ENCODE measurements at places on chromosomes 5 and 9.

DNA sequence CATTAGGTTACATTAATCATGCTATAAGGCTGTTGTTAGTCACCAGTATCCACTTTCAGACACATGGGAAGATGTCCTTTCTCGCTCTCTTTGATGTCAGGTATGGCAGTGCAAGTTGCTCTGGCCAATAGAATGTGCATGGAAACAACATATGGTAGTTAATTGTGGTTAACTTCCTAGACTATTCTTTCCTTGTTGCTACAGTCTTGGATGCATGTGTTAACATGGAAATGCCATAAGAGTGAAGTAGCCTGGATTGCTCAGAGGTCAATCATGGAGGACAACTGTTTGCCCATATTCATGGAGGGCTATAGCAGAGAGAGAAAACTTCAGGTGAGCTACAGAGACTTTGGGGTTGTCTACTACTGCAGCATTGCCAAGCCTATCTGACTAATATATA is 245.8 kb upstream of the GAS1 start:
- no peak for DNase-seq

DNA sequence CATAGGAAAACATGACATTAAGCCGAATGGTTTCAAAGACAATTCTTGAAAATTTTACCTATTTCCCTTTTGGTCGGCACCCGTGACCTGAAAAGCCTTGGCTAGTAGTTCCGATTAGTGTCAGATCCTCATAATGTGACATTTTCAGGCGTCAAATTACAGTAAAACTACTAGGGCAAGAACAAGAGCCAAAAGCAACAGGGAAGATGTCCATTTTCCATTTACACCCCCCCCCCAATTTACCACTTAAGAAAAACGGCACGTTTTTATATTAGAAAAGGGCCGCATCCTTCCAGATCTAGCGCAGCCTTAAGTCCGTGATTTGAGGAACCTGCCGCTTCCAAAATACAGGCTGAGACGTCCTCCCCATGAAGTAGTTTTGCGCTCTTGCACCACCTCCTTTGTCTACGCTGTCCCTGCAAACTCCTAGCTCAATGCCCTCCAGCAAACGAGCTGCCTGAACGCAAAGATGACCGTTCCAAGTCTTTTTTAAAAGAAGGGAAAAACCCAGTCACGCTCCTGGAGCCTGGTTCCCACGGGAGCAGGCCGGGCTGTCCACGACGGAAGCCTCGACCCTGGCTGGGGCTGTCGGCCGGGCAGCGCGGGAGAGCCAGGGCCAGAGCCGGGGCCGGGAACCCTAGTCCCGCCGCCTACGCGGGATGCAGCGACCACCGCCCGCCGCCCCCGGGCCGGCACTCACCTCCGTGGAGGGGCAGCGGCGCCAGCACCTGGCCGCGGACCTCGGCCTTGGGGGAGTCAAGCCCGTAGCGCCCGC is 616 bp downstream of the RNF130 start:
- peak; percentile 29 for DNase-seq

- DNase-seq = no peak
Observed at GRCh38 chr9:32867601-32868204, 84.4 kb downstream of the TMEM215 start.

GRCh38 chr5:144169904-144170275 is 569 bp downstream of the YIPF5 start:
- no peak for DNase-seq

- DNase-seq = no peak
Observed at GRCh38 chr5:14400085-14400484, 181.5 kb upstream of the OTULINL start.

DNA sequence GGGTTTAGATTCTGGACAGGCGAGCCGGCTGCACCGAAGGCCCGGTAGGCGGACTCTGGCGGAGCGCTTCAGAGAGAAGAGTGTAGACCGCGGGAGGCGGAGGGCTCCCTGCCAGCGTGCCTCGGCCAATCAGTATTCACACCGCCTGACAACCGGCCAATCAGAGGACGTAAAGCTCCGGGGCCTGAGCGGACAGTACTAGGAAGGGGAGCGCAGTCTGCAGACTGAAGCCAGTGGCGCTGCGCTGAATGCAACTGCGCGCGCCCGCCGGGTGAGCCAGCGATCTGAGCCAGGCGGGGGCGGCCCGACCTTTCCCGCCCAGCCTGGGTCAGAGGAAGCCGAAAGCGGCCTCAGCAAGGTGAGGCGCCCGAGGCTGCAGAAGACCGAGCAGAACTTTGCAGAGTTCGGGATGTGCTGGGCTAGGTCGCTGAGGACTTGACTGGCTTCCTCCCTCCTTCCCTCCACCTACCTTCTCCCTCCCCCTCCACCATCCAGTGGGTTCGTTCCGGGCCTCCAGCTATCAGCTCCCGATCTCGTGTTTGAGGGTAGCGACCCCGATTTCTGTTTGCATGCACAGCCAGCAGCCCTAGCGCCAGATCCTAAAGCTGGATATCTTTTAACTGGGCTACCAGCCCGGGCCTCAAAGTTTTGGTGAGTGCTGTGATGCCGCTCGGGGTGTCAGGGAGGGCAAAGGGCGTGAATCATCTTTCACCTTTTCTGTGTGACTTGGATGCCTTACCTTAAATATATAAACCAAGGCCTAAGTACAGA is at the start of gene DMRT2:
TSS of gene DMRT2 (plus strand) at position 233 of the 771 bp plus-strand sequence. CDS start 1,257 bp downstream, outside the sequence.
- DNase-seq = peak; percentile 90

DNA sequence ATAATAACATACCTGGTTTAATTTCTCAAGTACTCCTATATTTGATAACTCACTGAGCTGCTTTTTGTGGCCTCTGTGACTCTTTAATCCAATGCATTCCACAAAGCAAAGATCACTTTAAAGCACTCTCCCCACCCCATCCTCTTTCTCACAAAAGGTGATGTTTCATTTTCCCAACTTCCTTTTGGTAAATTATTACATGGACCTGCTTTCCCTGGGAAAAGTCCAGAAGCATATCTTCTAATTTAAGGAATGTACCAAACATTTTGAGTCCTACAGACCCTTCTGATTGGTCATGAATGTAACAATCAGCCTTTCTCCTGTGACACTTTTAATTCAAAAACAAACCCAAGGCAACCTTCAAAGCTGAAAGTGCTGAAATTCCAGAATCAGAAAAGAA is 71.1 kb downstream of the MLLT3 start:
- DNase-seq = no peak

DNA sequence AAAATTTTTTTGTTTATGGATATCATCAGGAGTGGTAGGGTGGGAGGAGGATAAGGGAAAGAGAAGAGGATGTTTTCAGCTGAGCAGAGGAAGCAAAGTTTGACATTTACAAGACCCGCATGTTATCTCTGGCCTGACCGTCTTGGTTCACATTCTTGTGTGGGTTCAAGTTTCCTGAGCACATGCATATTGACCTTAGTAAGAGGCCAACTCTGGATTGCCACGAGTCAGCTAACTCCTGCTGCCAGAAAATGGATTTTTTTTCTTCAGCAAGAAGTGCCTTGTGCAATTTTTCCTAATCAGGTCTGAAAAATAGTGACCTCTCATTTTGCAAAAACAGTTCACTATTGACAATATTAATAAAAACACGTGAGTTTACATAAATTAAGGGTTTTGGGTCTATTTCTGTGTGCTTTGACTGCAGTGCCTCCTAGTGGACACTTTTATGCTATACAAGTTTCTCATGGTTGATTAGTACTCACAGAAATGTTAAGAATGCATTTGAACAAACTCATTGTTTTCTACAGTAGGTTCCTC is 27.1 kb upstream of the BASP1 start:
- DNase-seq = peak; percentile 40

DNA sequence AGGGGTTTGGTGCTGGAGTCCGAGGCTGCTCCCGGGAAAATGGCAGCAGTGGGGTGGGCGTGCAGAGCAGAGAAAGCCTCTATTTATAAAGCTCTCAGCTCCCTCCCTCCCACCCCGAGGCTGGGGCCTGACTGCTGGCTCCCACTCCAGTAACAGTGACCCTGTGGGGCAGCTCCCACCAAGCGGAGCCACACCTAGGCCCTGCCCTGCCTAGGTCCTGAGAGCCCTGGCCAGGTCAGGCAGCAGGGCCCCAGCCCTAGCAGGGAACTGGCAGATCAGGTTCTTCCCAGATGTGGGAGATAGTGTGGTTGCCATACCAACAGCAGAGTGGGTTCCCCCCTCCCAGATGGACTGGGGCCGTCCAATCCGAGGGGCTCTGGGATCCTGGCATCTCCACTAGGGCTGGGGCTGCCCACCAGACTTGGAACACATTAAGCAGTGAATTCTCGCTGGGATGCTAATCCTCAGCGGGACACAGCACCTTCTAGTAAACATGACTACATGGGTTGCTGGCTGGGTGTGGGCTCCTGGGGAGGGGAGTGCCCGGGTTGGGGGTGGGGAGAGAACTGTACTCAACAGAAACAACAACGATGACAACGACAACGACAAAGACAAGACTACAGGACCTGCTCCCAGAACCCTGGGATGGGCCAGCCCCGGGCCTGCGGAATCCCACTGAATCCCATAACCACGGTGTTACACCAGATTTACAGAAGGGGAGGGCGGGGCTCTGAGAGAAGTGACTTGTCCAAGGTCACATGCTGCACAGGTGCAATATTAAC is 1.5 kb downstream of the SH3GLB2 start:
- DNase-seq = no peak

DNA sequence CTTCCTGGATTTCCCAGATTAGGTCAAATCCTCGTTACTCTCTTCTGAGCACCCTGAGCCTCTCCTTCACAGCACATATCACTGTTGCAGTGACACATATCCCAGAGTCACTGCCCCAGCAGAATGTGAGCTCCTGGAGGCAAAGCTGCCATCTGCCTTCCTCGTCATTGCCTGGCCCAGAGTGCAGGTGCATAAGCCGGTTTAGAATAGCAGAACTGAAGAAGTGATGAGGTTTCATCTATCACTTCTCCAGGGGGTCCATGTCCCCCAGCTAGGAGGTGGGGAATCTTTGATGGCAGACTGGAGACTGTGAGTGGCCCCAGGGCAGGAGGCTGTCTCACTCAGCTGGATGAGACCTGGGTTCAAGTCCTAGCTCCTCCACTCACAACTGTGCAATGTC is 25.8 kb downstream of the NIPAL4 start:
- DNase-seq = no peak
